GM12865 (cell line): ENCODE measurements at places on chromosomes 4 and X.

- DNase-seq, result no peak
These were observed 1.1 kb upstream of the RAB40A start for GRCh38 chrX:103520386-103520785.

DNA sequence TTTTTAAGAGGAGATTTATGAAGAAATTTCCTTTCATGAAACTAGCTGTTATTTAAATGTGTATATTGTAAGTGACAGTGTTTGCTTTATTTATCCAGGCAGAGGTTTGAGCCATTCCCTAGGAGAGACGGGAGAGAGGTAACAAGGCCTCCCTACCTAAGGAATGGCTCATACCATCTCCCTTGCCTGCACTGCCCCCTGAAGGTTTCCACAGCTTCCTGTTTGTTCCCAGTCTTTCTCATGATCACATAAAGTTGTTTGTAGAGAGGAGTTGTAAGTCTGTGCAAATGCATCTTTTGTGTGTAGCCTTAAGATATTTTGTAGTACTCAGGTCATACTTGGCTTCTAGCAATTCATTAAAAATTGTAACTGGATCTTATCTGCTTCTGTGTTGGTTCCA is 1504.5 kb upstream of the PCDH10 start:
- DNase-seq, result peak; percentile 7

- no peak for DNase-seq
These were observed 147.3 kb downstream of the KLHL13 start for GRCh38 chrX:117969328-117969727.

DNA sequence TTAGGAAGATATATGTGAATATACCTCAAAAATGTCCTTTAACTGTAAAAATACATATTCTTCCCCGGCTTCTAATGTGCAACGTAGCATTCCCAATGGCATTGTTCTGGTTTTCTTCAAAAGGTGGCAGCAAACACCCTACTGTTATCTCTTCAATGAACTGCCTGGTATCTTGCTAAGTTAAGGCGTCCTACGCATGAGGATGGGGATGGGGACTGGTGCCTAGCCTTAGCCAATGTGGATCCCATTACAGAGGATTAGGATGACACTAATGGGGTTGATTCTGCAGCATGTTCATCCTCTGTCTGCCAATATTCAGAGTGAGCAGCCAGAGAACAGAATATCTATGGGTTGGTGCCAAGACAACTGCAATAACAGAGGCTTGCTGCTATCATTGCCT is 334.9 kb upstream of the ADGRL3 start:
- no peak for DNase-seq

GRCh38 chr4:177265729-177266128 is 43.9 kb upstream of the NEIL3 start:
- no peak for DNase-seq

GRCh38 chr4:16722416-16722815 is 176.0 kb downstream of the LDB2 start:
- DNase-seq, result no peak

DNA sequence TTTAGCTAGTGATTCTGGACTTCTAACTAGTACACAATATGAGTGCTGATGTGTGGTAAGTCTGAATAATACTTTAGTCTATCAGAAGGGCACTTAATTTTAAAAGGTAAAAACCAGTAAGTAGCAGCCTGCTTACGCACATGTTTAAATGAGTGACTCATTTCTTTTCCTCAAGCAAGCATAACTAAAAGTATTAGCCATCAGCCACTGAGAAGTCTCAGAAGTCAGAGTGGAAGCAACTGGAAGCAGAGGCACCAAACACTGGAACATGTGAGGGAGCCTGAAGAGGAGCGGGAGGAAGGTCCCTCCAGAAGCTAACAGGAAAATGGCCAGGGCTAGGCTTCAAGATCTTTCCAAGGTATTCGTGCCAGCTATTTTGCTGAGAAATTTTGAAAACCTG is 257.7 kb downstream of the RAPGEF2 start:
- DNase-seq, result no peak

- peak; percentile 50 for DNase-seq
These were observed 903.8 kb downstream of the STIM2 start for GRCh38 chr4:27764526-27764837.

GRCh38 chr4:115944146-115944905 is 830.9 kb upstream of the NDST4 start:
- DNase-seq, result no peak
